ENCODE measurements at places on chromosomes 16 and 17.

- DNase-seq: no peak
These were observed 30.9 kb downstream of the ZNF624 start for GRCh38 chr17:16622540-16623277.

- no peak for DNase-seq
These were observed 96.2 kb downstream of the TMEM132E start for GRCh38 chr17:34675605-34676004.

GRCh38 chr17:58321571-58322525 lies 6.7 kb downstream of the TSPOAP1 start:
- DNase-seq: no peak

- DNase-seq: no peak
These were observed 27.1 kb downstream of the SCPEP1 start for GRCh38 chr17:57004944-57005579.

DNA sequence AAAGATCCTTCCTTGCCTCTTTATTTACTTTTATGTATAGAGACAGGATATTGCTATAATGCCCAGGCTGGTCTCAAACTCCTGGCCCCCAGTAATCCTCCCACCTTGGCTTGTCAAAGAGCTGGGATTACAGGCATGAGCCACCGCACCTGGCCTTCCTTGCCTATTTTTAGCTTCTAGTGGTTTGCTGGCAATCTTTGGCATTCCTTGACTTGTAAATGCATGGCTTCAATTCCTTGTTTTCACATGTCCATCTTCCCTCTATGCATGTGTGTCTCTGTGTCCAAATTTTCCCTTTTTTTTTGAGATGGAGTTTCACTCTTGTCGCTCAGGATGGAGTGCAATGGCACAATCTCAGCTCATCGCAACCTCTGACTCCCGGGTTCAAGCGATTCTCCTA lies 22.5 kb downstream of the HEXIM2 start:
- DNase-seq: no peak

- no peak for DNase-seq
These were observed 17.1 kb upstream of the CDH3 start for GRCh38 chr16:68627951-68628425.

DNA sequence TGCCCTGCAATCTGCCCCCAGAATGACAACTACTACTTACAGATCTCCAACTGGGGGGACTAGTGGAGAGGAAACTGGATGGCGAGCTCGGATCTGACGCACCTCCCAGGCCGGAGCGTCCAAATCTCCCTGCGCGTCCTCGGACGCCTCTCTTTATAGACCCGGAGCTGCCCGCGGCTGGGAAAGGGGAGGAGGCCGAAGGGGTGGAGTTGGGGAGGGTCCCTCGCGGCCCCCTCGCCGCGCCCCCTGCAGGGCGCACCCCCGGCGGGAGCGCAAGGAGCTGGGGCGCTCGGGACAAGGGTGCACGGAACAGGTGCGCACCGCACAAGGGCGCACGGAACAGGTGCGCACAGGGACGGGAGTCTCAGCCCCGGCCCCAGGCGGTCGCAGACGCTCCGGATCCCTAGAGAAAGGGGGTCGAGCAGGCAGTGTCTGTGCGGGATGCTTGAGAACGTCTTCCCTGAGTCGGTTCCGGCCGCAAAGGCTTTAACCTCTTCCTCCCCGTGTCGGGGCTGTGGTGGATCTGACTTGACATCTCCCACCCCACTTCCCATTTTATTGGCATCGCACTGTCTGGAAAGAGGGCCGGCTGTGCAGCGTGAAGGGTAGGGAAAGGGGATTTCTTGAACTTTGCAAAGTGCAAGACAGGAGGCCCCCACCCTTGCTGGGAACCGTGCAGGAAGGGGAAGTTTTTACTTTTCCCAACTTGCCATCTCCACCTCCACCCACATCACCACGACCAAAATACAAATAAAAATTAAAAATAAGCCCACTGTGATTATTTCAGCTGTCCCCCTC lies at the start of gene MYH11:
Gene MYH11, minus strand, starts transcription at position 128 of the 798 bp plus-strand sequence. CDS start 18,776 bp downstream, outside the sequence.
- DNase-seq: no peak

DNA sequence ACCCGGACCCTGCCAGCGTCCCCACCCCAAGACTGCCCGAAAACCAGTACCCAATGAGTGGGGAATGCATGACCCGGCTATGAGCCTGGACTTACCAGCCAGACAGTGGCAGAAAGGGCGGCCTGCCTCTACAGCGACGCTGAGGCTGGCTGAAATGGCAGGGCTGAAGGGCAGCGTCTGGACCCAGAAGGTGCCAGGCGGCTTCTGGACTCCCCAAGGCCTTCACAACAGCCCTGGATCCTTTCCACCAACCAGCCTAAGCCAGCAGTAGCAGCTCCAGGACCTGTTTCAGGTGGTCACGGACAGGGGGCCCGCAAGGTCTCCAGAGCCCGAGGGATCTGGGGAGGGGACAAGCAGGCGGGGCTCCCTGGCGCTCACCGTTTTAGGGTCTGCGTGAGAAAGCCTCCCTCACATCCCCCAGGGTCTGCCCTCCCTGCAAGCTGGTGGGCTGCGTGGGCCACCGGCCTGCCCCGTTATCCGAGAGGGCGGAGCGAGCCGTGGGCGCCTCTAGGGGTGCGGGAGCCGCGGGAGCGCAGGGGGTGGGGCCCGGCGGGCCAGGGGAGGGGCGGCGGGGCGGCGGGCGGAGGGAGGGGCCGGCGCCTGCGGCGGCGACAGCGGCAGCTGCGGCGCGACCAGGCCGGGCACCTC lies at the start of gene RIPOR1:
Gene RIPOR1, plus strand, starts transcription at position 608 of the 648 bp plus-strand sequence. CDS start 9,618 bp downstream, outside the sequence.
- DNase-seq: no peak

DNA sequence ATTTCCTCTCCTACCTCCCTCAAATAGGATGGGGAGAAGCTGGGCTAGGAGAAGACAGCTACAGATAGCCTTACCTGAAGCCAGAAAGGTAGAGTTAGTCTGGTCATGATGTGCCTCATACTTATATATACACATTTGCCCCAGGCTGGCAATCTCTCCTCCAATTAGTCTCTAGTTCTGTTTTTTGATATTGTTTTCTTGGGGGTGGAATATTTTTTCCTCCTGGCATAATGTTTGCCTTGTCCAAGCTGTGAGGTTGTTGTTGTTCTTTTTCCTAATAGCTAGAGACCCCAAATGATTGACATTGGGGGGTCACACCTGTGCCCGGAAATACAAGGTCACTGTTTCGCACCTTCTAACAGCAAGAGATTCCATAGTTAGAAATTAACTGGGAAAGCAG lies at the start of gene UMOD:
Gene UMOD, minus strand, starts transcription at position 101 of the 400 bp plus-strand sequence. CDS start 1,978 bp downstream, outside the sequence.
- DNase-seq: no peak

DNA sequence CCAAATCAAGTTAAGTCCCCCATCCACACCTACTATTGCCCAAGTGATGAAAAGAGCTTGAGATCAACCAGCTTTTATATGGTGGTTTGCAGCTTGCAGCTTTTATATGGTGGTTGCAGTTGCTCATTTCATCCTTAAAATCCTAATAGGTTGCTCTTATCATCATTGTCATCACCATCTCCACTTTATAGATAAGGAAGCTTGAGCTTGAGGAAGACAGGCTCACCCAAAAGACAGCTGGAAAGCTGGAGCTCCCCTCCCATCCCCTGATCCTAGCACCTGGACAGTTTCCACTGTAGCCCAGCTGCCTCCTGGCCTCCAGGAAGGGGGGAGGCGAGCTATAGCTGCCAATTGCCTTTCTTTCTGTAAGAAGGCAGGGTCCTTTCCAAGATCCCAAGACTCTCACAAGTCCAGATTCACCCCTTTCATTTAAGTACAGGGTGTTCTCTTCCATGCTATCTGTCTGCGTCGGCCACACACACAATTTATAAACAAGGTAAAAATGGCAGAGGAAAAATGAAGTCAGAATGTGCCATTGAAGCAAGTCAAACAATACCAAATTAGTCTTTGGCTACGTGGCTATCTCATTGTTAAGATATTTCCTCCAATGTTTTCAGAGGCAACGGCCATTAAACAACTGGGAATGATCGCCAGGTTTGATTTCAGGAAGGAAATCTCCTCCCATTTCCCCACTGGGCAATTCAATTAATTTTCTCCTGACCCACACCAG lies 63.3 kb downstream of the PECAM1 start:
- no peak for DNase-seq

GRCh38 chr16:2213817-2214718 lies 572 bp downstream of the PGP start:
- no peak for DNase-seq

GRCh38 chr17:77174928-77175661 lies 34.3 kb downstream of the SEC14L1 start:
- DNase-seq: no peak

DNA sequence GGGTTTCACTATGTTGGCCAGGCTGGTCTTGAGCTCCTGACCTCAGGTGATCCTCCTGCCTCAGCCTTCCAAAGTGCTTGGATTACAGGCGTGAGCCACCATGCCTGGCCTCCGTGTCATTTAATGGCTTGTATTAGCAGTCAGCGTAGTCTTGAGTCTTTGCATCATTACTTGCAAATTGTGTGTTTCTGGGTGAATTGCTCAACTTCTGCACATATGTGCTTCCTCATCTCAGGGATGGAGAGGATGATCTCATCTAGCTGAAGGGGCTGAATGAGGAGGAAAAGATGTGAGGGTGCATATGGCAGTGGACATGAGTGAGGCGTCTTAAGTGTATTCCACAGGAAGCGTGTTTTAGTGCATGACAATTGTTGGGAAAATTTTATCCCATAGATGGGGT lies 155.8 kb downstream of the SNX29 start:
- no peak for DNase-seq

GRCh38 chr17:42431758-42432161 lies 8.7 kb upstream of the CAVIN1 start:
- no peak for DNase-seq

DNA sequence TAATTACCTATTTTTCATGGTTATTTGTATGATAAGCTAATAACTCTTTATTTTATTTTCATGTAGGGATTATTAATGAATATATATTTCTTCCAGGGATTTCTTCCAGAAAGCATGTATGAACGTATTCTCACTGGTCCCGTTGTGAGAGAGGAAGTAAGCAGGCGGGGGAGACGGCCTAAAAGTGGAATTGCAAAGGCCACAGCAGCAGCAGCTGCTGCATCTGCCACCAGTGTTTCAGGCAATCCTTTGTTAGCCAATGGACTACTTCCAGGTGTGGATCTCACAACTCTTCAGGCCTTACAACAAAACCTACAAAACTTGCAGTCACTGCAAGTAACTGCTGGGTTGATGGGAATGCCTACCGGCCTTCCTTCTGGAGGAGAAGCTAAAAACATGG lies 110.3 kb upstream of the RBL2 start:
- no peak for DNase-seq

- no peak for DNase-seq
These were observed 41.9 kb upstream of the TMEM132E start for GRCh38 chr17:34537445-34537844.

DNA sequence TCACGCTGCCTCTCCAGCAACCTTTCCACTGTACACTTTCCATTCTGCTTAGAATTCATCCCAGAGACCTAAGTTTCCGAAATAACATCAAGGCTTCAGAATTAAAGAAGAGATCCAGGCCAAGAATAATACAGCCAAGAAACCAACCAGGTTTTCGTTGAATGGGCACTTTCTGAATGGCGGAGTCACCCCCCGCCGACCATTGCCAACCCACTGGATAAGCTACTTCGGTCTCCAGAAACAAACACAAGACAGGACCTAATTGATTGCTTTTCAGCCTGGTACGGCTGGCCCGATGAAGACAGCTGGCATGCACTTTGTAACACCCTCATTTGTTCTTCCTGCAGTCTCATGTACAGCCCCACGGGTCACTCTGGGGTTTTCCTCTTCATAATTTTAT lies 308.1 kb upstream of the ZFHX3 start:
- DNase-seq: no peak

DNA sequence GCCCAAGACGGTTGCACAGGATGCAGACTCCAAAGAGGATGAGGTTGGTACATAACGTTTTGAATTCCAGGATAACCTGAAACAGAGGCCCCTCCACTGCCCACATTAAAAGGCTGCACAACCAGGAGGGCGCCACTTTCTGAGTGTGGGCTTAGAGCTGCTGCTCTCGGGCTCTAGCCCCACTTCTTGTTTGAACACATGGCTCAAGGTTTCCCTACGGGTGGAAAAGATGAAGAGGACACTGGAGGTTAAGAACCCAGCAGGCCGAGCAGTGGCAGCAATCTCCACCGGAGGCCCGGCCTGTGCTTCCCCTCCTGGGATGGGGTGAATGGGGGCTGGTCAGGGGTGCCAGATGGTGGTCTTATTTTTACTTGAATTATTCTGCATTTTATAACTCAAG lies 8.0 kb upstream of the TRAP1 start:
- no peak for DNase-seq

DNA sequence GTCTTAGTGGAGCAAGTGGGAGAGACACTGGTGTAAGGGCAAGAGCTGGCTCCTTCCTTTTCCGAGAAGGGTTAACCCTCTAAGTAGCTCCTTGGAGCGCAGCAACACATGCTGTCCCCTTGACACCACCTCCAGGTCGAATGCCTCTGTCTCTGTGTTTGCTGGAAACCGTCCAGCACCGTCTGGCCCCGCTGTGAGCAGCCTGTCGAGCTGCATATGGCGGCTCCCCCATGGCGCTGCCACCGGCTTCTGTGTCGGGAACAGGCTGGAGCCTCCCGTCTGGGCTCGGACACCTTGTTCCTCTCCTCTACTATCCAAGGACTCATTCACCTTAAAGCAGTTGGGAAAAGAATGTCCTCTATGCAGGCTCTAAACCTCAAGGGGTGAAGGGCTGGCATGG lies 28.9 kb upstream of the WSCD1 start:
- no peak for DNase-seq

- no peak for DNase-seq
These were observed 12.3 kb downstream of the FCSK start for GRCh38 chr16:70466805-70467076.

DNA sequence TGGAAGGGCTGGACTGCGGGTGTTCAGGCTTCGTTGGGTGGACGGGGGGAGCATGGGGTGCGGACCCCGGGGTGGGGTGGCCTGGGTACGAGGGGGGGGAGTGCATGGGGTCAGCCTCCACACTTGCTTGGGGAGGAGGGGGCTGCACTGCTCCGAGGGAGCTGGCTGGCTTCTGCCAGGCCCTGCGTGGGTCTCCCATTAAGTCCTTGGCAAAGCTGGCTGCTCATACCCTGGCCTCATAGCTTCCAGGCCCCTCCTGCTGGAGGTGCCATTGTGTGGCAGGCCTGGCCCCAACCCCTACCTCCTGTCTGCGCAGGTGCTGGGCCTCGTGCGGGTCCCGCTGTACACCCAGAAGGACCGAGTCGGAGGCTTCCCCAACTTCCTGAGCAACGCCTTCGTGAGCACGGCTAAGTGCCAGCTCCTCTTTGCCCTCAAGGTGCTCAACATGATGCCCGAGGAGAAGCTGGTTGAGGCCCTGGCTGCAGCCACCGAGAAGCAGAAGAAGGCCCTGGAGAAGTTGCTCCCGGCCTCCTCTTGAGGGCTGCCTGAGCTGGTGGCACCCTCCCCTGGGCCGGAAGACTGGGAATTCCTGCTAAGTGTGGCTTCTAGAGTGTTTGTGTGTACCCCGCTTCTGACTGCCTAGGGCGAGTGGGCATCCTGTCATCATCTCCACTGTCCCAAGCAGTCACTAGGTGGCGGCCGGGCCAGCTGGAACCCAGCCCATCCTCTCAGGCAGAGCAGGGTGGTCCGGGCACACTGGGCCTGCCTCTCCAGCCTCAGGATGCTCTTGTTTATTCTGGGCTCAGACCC lies 1.5 kb downstream of the NUDT16L1 start:
- DNase-seq: no peak

GRCh38 chr16:51383909-51384308 lies 232.8 kb upstream of the SALL1 start:
- DNase-seq: no peak
